Right lobe of liver (tissue), 6 donors: ENCODE measurements at places on chromosomes 1 and 21. TPM values are rescaled to one million over a fixed set of nuclear protein-coding genes. Genes with fewer than 3 reads are reported as not detected.

DNA sequence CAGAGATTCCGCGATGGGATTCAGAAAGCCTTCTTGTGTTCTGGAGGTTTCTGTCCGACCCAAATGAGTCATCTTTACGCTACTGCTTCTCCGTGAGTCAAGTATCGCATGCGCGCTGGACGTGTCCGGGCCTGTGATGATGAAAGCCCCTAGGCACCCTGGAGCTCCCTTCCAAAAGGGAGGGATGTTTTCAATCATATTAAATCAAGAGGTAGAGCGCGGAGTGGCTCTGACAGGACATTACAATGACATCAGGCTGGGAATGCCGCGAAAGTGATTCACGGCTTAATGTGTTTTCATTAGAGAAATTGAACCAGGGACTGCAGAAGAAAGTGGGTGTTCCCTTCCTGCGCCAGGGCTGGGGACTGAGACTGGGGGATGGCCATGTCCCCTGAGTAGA, 48.5 kb downstream of the AJAP1 start:
- H3K27ac ChIP-seq: no peak overlapping the region
- no peaks in the 10 kb centered on the region for H3K36me3 ChIP-seq
- DNase-seq: no peak
- no peaks in the 10 kb centered on the region for H3K27me3 ChIP-seq
- H3K4me1 ChIP-seq: no peaks in the 10 kb centered on the region
- H3K4me3 ChIP-seq: no peak overlapping the region

DNA sequence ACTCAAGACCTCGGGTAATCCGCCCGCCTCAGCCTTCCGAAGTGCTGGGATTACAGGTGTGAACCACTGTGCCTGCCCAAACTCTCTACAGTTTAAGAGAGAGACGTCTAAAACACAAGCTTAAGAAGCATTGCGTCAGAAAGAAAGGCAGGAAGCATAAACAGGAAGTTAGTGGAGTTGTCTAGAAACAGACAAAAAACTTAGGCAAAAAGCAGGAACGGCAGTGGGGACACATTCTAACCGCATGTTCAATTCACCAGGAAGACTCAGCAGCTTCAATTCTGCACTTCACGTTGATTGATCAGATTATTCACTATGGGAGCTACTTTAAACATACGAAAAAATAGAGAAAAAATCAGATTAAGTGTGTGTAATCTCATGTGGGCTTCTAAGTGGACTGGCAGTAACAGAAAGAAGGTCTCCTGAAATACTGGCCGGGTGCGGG, 7.4 kb downstream of the CFAP74 start:
- no peaks in the 10 kb centered on the region for H3K27me3 ChIP-seq
- no peak for DNase-seq
- no peaks in the 10 kb centered on the region for H3K36me3 ChIP-seq
- H3K4me1 ChIP-seq: no peaks in the 10 kb centered on the region
- H3K27ac ChIP-seq: no peak overlapping the region

DNA sequence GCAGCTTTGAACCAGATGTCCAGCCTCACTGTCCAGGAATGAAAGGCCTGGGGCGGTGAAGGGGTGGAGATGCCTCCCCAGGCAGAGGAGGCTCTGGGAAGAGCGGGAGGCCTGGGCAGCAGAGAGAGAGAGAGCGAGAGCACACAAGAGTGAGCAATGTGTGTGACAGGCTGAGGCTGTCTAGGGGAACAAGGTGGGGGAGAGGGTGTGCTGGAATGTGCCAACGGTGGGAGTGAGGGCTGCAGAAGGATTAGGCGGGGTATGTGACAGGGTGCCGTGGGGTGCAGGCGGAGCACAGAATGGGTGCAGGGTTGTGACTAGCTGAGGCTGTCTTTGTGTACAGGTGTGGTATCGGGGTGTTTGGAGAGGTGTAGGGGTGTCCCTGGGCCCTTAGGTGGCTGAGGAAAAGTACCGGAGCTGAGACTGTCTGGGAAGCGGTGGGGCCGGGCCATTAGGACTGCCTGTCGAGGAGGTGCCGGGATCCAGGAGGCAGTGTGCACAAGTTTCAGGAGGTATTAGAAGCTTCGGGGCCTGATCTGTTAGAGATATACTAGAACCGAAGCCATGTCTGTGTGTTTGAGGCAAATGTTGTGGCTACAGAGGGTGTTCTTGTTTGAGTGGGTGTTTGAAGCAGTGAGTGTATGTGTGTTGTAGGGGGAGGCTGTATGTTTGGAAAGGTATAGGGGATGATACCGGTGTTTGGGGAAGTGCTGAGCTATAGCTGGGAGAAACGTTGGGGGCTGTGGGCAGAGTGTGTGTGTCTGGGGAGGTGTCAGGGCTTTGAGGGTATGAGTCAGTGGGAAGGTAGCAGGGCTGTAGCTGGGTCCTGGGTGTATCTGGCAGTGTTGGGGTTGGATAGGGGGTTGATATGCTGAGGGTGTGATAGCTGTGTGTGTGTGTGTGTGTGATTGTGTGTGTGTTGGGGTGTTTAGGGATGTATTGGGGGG, 9.1 kb downstream of the AHDC1 start:
- H3K27me3 ChIP-seq: no peaks in the 10 kb centered on the region
- DNase-seq: no peak
- H3K36me3 ChIP-seq: no peaks in the 10 kb centered on the region
- H3K27ac ChIP-seq: no peak overlapping the region
- no peak overlapping the region for H3K4me3 ChIP-seq

DNA sequence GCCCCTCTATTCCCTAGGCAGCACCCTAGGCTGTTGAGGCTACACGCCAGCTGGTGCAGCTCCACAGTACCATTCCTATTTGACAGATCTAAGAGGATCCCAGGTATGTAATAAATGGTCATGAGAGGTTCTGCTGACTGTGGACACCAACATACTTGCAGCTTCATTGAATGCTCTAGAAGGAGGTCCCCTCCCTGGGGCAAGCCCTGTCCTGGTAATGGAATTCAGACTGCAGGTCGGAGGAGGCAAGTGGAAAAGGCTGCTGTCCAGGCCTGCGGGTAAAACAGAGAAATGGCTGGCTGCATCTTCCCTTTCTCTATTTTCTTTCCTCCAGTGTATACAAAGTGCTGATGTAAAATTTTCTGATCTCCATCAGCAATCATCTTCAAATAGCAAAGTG, 66.1 kb upstream of the ZNF648 start:
- H3K4me1 ChIP-seq: no peaks in the 10 kb centered on the region
- no peaks in the 10 kb centered on the region for H3K27me3 ChIP-seq
- no peak for DNase-seq
- no peak overlapping the region for H3K4me3 ChIP-seq
- no peaks in the 10 kb centered on the region for H3K36me3 ChIP-seq

GRCh38 chr21:45837936-45838335, 143.6 kb upstream of the COL6A1 start:
- no peaks in the 10 kb centered on the region for H3K4me1 ChIP-seq
- no peak for DNase-seq
- no peaks in the 10 kb centered on the region for H3K36me3 ChIP-seq
- H3K4me3 ChIP-seq: no peak overlapping the region

DNA sequence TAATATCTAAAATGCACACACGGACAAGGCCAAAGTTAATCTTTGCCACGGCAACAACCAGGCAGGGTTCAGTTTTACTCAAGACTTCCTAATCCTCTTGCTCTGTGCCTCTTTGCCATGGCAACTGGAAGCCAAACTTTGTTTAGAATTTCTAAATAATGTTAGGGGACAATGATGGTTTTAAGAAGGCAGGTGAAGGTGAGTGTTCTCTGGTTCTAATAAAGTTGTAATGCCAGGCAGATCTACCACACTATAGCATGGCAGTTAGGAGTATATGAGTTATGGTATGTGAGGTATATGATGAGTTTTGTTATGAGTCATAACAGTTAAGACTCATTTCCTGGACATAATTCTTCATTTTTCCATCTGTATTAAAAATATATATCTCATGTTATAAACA, 2.7 kb downstream of the PTPRC start:
- H3K36me3 ChIP-seq: no peaks in the 10 kb centered on the region
- H3K4me1 ChIP-seq: no peaks in the 10 kb centered on the region
- no peak for DNase-seq
- no peak overlapping the region for H3K27ac ChIP-seq
- no peak overlapping the region for H3K4me3 ChIP-seq
- no peaks in the 10 kb centered on the region for H3K27me3 ChIP-seq

GRCh38 chr1:110541906-110542395, 23.0 kb upstream of the KCNA10 start:
- H3K27ac ChIP-seq: no peak overlapping the region
- no peak for DNase-seq
- no peak overlapping the region for H3K4me3 ChIP-seq
- H3K27me3 ChIP-seq: no peaks in the 10 kb centered on the region

DNA sequence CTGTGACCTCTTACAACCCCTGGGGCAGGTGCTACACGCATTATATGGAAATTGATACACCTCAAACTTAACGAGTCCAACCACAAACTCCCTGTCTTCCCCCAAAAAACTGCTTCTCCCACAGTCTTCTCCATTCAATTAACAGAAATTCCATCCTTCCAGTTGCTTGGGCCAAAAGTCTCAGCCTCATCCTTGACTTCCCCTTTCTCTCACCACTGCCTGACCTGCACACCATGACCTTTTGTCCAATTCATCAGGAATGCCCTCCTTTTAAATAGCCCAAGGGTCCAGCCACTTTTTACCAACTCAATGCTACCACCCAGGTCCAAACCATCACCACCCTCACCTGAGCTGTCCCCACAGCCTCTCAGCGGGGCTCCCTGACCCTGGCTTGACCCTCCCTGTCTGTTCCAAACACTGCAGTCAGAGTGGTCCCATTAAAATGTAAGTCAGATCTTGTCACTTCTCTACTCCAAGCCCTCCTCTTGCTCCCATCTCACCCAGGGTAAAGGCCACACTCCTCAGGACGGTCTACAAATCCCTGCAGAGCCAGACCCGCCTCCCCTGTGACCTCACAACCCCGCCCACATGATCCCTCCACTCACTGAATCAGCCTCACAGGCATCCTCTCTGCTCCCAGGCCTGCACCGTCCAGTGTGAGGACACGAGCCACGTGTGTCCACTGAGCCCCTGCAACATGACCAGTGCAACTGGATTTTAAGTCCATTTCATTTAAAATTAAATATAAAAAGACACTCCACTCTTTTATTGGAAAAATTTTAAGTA, 18.5 kb downstream of the KCNN3 start:
- DNase-seq: no peak
- no peaks in the 10 kb centered on the region for H3K36me3 ChIP-seq
- H3K4me3 ChIP-seq: no peak overlapping the region
- no peak overlapping the region for H3K27ac ChIP-seq
- no peaks in the 10 kb centered on the region for H3K27me3 ChIP-seq
- no peaks in the 10 kb centered on the region for H3K4me1 ChIP-seq

- no peak for DNase-seq
- H3K27me3 ChIP-seq: no peaks in the 10 kb centered on the region
- H3K27ac ChIP-seq: no peak overlapping the region
Observed at GRCh38 chr21:25872271-25872670, 137.5 kb downstream of the GABPA start.

GRCh38 chr1:59041646-59042277, 255.1 kb upstream of the FGGY start:
- peak; percentile 25 for DNase-seq
- H3K27me3 ChIP-seq: no peaks in the 10 kb centered on the region
- no peak overlapping the region for H3K4me3 ChIP-seq
- no peaks in the 10 kb centered on the region for H3K4me1 ChIP-seq
- no peak overlapping the region for H3K27ac ChIP-seq

GRCh38 chr1:229156872-229157271, 114.0 kb upstream of the RAB4A start:
- no peak overlapping the region for H3K27ac ChIP-seq
- no peak overlapping the region for H3K4me3 ChIP-seq
- no peaks in the 10 kb centered on the region for H3K4me1 ChIP-seq
- H3K27me3 ChIP-seq: no peaks in the 10 kb centered on the region
- no peaks in the 10 kb centered on the region for H3K36me3 ChIP-seq

DNA sequence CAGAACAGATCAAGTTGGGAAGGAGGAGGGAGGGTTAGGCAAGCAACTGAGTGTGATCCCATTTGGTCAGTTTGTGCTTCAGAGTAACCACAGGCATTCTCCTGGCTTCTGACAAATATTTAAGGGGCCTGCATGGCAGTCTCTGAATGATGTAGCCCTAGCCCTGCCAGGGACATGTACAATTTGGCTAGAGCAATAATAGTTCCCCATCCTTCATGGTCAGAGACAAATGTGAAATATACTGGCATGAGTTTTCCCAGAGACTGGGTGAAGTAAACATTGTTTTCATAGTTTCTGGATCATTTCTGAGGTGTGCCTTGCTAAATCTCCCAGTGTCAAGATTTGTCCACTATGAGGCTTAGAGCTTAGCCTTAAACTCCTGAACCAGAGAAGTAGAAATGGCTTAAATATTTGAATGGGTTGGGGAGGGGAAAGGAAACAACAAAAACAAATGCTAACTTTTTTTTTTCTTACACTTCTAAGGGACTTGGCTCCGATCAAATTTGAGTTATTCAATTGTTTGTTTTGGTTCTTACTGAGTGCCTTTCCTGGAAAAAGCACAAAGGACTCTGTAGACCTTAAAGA, 42.0 kb upstream of the UBE2U start:
- no peaks in the 10 kb centered on the region for H3K4me1 ChIP-seq
- no peaks in the 10 kb centered on the region for H3K27me3 ChIP-seq
- no peaks in the 10 kb centered on the region for H3K36me3 ChIP-seq
- DNase-seq: no peak
- H3K27ac ChIP-seq: no peak overlapping the region

Gene CRYBG2
- 1.9 TPM for total RNA-seq

Gene LCE3C
- total RNA-seq: not detected

Gene TNFSF4
- 0.56 TPM for total RNA-seq
